Neural progenitor cell (in vitro differentiated cells): ENCODE measurements at places on chromosomes 2 and 18. TPM values are rescaled to one million over a fixed set of nuclear protein-coding genes. Genes with fewer than 3 reads are reported as not detected.

DNA sequence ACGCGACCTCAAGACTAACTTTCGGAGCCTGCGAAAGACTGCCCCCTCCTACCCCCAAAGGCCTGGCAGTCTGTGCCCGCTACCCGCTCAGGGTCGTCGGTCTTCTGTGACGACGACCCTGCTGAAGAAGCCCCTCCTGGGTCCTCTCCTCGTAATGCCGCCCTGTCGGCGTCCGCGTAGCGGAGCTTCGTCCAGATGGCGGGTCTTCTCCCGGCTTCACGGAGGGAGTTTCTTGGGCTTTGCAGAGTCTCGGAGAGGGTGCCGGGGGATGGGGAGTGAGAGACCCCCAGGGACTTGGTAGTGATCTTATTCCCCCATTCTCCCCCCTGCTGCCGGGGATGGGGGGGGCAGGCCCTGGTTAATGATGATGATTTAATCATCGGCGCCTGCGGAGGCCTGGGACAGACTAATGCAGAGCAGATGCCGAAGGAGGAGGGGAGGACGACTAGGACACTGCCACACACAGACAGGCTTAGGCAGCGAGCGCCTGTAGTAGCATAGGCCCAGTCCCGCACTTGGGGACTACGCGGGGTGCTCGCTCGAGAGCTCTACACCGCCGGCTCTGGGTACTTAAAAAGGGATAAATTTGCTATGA lies 528 bp upstream of the PCGF1 start:
- no peaks in the 10 kb centered on the region for H3K36me3 ChIP-seq
- H3K4me1 ChIP-seq, result peaks cover 14% of the 10 kb centered on the region

GRCh38 chr2:200056105-200056504 lies 100.7 kb downstream of the MAIP1 start:
- no peaks in the 10 kb centered on the region for H3K27me3 ChIP-seq
- H3K4me1 ChIP-seq, result no peaks in the 10 kb centered on the region
- no peaks in the 10 kb centered on the region for H3K36me3 ChIP-seq
- no peak for DNase-seq

The NAT8 gene
- not detected in 2 replicates for total RNA-seq

GRCh38 chr2:237384672-237385020 lies 29.3 kb downstream of the COL6A3 start:
- no peaks in the 10 kb centered on the region for H3K36me3 ChIP-seq
- H3K27me3 ChIP-seq, result no peaks in the 10 kb centered on the region
- H3K4me3 ChIP-seq, result no peak overlapping the region

GRCh38 chr2:53407363-53408080 lies 360.1 kb upstream of the CHAC2 start:
- H3K36me3 ChIP-seq, result no peaks in the 10 kb centered on the region
- H3K4me3 ChIP-seq, result no peak overlapping the region

- no peaks in the 10 kb centered on the region for H3K27me3 ChIP-seq
- peaks cover 9% of the 10 kb centered on the region for H3K4me1 ChIP-seq
- no peak overlapping the region for H3K27ac ChIP-seq
- DNase-seq, result no peak
- no peaks in the 10 kb centered on the region for H3K36me3 ChIP-seq
These were observed 180.8 kb downstream of the VAPA start for GRCh38 chr18:10094655-10095054.
